ENCODE measurements at places on chromosomes 5 and 9.

- DNase-seq, result no peak
These were observed 251.6 kb upstream of the PTGER4 start for GRCh38 chr5:40428126-40428525.

- no peak for DNase-seq
These were observed 703 bp downstream of the FAM120AOS start for GRCh38 chr9:93452710-93453046.

DNA sequence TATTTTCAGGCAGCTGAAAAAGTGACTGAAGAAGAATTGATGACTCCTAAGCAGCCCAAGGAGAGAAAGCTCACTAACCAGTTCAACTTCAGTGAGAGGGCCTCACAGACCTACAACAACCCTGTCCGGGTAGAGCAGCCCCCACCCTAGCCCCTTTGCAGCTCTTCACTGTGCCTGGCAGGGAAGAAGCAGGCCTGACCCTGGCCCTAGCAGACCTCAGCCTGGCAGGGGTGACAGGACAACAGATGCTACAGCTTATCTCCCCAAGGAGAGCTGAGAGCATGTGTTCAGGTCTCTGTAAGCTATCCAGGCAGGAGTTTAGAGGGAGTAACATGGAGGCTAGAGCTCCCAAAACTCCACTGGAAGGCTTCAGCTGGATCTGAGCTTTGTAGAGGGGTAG is 31.8 kb downstream of the DNAI1 start:
- no peak for DNase-seq

- no peak for DNase-seq
These were observed 36.2 kb upstream of the ADAM19 start for GRCh38 chr5:157611571-157612476.

DNA sequence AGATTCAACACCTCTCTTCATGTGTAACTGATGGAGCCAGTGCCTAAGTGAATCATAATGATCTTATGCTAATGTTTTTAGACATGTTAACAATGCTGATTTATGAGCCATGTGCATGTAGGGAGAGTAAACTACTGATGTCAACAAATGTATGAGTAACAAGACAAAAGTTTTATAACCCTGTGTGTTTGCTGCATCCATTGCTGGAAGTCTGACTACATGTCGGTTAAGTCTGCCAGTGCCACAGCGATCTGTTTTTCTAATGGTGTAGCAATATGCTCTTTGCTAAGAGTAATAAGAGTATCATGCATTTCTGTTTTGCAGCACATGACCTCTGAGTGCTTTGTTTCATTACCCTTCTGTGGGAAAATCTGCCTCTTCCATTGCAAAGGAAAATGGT is 26.4 kb upstream of the TMOD1 start:
- peak; percentile 91 for DNase-seq
